ENCODE measurements at places on chromosomes 5 and 9.

DNA sequence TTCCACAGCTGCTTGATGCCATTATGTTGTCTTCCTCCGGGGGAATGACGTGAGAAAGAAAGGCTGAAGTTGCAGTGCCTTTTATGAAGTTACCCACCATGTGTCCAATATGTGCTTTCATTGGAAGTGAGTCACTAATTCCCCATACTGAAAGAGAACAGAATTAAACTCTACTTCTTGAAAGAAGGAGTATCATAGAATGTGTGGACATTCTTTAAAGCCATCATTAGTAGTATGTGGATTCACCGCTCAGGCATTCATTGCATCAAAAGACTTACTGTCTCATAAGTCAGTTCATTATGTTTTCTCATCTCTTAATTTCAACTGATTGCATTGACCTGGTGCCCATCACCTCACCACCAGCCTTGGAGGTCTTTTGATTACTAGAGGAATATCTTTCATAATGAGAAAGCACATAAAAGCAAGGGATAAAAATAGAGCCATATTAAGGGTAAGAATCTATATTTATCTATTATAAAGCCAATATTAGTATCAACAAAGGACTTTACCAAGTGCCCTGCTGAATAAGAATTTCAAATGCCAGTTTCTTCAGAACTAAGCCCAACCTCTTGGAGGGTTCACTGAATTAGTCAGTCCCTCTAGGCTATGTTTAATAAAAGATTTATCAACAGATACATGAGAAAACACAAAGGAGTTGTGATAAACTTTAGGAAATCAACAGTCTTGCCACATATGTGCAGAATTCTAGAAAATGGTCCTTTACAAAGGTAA is 516.1 kb downstream of the NTRK2 start:
- no peak for DNase-seq

GRCh38 chr5:157568720-157569119 is 6.9 kb downstream of the ADAM19 start:
- DNase-seq, result no peak

- DNase-seq, result no peak
Measured at GRCh38 chr5:11212706-11213105, 451.7 kb upstream of the DAP start.

- peak; percentile 15 for DNase-seq
Measured at GRCh38 chr5:157390551-157391297, 69.3 kb upstream of the NIPAL4 start.

DNA sequence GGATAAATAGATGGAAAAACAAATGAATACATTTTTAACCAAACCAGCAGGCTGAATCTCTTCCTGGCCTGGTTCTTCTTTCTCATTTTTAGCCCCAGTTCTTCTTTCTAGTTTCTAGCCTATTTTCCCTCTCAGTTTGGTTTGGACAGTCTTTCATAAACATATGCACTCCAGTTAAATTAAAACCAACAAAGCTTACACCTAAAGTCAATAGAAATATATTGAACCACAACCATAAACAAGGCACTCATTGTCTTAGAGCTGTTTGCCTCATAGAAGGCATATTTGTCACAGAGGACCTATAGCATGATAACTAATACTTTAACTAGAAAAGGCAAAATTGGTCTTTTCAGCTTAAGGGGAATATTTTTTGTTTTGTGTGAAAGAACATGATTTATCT is 638.3 kb downstream of the NR2F1-AS1 start:
- no peak for DNase-seq

GRCh38 chr9:125038166-125038565 is 97.3 kb upstream of the GOLGA1 start:
- no peak for DNase-seq

GRCh38 chr5:159576902-159577301 is 246.6 kb upstream of the IL12B start:
- DNase-seq, result no peak

GRCh38 chr5:32394981-32395380 is 49.6 kb downstream of the ZFR start:
- no peak for DNase-seq

DNA sequence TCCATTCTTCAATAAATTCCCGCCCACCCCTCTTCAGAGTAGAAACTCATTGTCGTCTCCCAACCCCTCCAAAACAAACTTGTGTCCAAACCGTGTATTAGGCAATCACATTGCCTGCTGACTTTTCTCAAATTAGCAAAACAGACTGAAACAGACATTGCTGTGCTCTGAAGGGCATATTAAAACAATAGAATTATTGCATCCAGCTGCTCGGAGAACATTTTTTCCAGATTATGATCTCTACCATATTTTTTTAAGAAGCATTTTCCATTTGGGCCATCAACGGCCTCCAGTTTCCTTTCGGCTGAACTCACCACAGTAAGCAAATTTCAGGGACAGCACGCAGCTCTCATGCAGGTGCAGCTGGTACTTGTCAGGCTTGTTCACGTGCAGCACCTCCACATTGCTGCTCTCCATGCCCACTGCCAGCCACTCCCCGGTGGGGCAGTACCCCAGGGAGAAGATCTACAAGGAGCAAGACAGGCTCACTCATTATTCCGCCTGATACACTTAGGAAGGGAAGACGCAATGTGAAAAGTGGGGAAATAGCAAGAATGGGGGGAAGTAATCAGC is 104.1 kb downstream of the TLE1 start:
- no peak for DNase-seq

DNA sequence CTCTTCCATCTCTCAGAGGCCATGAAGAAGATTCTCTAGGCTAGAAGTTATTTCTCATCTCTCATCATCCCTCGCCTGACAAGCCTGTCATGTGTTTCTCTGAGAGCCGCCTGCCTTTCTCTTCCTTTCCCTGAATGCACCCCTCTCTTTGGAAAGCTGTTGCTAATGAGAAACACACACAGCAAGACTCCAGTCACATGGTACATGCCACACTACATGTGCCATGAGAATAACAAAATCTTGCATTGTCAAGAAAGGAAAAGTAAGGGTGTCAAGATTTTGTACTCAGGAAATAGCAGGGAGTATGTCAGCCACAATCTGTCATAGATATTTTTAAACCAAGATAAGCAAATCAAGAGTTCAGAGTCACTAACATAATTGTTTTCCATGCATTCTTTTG is 8.9 kb downstream of the AGXT2 start:
- DNase-seq, result no peak

- no peak for DNase-seq
Measured at GRCh38 chr9:97311798-97312500, 4.5 kb downstream of the CCDC180 start.

GRCh38 chr5:11992518-11992917 is 88.3 kb upstream of the CTNND2 start:
- DNase-seq, result no peak

GRCh38 chr9:32291370-32291769 is 93.1 kb upstream of the ACO1 start:
- no peak for DNase-seq

- no peak for DNase-seq
Measured at GRCh38 chr5:72515211-72515610, 8.0 kb upstream of the ZNF366 start.

- DNase-seq, result no peak
Measured at GRCh38 chr9:84926793-84927192, 257.3 kb downstream of the NTRK2 start.

DNA sequence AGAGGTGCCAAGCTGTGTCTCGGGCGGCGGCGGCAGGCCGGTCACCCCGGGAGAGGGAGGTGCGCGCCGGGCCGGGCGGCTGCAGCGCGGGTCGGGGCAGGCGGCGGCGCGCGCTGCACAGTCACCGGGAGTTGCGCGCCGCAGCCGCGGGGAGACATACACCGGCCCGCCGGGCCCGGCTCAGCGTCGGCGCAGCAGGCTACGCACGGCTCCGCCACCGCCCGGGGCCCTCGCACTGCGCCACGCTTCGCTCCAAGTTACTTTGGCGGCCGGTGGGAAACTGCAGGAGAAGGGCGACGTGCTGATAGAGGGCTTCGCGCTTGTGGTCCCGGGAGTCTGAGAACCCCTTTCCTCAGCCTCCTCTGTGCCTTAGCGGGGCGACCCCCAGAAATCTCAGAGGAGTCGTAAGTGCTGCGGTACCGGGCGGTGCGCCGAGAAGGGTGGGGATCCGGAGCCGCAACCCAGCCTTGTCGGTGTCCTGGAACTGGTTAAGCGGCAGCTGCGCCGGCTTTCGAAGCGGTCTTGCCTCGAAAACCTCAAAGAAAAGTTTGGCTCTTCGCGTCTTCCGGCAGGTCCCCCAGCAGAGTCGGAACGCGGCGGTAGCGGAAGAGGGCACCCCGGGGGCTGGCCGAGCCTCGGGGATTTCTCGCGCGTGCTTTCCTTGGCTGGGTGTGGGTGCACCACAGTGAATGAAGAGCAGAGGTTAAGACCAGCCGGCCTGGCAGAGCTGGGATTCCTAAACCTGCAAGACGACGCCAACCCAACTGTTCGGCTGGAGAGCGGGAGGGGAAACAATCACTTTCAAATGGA is at the start of gene EFNA5:
Gene EFNA5 (minus strand): TSS at position 6 of the 810 bp plus-strand sequence.
- no peak for DNase-seq

Measured in stimulated activated CD8-positive, alpha-beta memory T cell treated with anti-CD3 and anti-CD28 coated beads, Interleukin-4, amount 100 ng/mL, for 1 hour (primary cell).